ENCODE measurements at places on chromosomes 7 and 10.

DNA sequence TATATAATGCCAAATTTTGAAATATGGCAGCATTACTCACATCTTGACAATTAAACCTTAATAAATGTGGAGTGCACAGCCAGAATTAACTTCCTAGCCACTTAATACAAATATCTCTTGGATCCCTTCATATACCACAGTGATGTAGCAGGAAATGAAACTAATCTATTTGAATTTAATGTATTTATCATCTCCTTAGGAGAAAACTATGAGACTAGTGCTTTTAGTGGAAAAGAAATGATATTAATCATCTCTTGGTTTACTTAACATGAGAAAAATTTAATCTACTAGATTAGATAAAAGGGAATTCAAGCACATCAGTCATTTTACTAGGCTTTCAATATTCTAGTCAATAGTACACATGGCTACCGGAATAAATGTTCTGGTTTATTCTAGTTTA, 55.7 kb upstream of the GPR22 start:
- DNase-seq: no peak

DNA sequence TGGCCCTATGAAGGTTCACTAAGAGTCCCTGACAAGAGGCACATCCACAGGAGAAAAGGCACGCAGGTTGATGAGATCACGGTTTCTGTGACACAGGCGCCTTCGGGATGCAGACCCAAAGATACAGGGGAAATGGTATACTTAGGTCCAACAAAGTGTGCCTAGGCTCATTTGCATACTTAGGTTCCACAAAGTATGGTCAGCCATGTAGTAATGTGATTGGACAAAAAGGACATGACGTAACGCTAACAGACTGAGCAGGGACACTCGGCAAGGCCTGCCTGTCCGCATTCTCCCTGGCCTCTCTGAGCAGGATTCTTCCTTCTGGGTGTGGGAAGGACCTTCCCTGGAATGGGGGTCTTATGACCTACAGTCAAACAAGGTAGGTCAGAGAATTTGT, 190.6 kb downstream of the CELF2 start:
- DNase-seq: no peak

- DNase-seq: no peak
Measured at GRCh38 chr7:157274991-157275427, 61.8 kb upstream of the DNAJB6 start.

DNA sequence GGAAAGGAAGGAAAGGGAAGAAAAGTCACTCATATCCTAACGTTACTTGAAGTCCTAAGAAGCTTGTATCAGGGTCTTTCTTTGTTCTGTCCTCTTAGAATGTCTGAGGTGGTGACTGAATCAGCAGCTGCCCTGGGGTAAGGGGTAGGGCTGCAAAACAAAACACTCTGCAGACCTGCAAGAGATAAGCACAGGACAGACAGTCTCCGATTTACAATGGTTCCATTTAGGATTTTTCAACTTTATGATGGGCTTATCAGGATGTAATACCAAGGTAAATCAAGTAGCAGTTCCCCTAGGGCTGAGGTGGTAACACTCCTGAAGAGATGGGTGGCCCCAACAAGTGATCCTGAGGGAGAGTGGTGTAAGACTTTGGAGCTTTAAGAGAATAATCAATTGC, 16.5 kb downstream of the KDM7A start:
- DNase-seq: no peak

- no peak for DNase-seq
Measured at GRCh38 chr7:131100357-131101054, 227.2 kb upstream of the MKLN1 start.

DNA sequence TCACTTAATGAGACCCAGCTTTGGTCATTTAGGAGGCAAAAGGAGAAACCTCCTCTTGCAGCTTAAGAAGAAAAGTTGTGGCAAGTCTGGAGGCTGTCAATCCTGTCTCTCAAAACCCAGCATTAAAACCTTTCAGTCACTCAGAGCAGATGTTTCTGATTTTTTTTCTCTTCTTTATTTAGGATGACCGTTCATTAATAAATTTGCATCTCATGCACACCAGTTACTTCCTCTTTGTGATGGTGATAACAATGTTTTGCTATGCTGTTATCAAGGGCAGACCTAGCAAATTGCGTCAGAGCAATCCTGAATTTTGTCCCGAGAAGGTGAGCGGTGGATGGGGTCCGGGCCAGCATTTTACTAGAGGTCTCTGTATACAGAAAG, 32.0 kb downstream of the TMEM248 start:
- DNase-seq: no peak

DNA sequence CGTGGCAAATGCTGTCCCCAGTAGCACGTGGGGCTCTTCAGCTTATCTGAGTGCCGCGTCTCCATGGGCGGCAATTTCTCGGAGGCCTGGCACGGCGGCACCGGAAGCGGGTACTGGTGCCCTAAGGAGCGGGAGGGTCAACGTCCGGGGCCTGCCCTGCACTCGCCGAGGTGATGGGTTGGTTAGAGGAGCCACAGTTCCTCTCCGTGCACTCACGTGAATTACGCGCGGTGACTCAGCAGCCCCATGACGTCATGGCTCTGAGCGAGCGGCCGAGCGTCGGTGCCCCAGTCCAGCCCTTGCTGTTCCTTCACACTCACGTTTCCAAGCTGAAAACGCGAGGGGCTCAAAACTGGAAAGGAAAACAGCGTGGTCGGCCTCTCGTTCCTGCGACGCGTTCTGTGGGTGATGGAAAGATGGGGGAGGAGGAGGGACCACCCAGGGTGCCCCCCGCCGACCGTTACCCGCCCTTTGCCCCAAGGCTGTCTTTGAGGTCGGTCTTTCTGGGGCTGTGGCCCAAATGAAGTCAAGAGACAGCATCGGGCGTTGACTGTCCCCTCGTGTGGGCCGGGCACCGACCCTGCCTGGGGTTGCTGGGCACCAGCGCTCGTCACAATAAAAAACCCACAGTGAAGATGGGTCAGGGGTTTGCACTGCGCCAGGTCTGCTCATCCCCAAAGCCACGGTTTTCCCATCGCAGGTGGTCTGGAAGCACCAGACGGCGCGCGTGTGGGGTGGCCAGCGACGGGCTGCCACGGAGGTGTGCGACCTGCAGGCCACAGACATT, 70.4 kb upstream of the CFAP46 start:
- DNase-seq: no peak

GRCh38 chr10:49189422-49189821, 1.2 kb upstream of the TMEM273 start:
- DNase-seq: no peak

DNA sequence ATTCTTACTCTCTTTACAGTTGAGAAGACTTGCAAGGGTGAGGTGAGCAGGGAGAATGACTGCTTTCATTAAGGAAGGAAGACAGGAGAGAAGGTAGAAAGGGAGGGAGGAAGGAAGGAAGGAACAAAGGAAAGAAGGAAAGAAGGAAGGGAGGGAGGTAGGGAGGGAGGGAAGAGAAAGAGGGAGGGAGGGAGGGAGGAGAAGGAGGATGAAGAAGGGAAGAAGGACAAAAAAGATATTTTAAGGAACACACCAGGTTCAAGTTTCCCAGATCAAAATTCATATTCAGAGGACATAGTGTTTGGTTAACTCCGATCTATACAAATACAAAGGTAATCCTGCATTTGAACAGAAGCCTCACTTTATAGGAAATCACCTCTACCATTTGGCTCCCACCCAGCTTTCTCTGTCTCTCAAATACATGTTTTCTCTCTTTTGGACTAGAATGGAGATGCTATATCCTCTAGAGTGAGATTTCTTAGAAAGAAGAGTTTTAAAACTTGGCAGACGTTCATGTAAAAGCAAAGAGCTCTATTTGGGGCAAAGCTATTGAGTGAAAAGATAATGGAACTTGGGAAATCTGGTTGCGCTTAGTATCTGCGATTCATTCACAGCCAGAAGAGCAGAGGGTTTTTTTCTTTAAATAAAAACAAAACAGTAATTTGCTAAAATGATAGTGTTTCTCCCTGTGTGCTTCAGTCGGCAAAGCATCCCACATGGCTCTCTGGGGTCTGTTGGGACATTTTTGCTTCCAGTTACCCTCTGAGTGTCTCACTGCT, 261.9 kb upstream of the LYZL1 start:
- DNase-seq: no peak

GRCh38 chr7:42886129-42886528, 25.7 kb downstream of the C7orf25 start:
- DNase-seq: no peak

DNA sequence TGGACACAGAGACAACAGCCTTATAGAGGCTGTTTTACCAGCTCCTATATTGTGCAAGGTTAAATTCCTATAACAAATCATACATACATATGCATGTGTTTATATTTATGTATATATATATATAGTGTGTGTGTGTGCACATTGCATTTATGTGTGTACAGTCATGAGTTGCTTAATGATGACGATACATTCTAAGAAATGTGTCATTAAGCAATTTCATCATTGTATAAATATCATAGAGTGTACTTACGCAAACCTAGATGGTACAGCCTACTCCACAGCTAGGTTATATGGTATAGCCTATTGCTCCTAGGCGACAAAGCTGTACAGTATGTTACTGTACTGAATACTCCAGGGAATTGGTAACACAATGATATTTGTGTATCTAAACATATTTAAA, 30.1 kb upstream of the TNKS2 start:
- no peak for DNase-seq

GRCh38 chr10:94571081-94571480, 25.5 kb downstream of the HELLS start:
- DNase-seq: no peak

Measured in AG09319 (cell line).